ENCODE measurements at places on chromosomes 4 and X.

- DNase-seq = no peak
Observed at GRCh38 chrX:20715176-20715575, 448.5 kb upstream of the RPS6KA3 start.

DNA sequence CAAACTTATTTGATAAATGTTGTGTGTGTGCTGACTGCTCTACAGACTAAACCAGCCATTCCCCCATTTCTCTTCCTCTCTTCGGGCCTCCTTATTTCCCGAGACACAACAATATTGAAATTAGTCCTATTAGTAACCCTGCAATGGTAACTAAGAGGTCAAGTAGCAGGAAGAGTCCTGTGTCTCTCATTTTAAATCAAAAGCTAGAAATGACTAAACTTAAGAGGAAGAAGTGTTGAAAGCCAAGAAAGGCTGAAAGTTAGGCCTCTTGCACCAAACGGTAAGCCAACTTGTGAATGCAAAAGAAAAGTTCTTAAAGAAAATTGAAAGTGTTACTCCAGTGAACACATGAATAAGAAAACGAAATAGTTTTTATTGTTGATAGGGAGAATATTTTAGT, 357.8 kb upstream of the SLC7A11 start:
- DNase-seq = no peak

DNA sequence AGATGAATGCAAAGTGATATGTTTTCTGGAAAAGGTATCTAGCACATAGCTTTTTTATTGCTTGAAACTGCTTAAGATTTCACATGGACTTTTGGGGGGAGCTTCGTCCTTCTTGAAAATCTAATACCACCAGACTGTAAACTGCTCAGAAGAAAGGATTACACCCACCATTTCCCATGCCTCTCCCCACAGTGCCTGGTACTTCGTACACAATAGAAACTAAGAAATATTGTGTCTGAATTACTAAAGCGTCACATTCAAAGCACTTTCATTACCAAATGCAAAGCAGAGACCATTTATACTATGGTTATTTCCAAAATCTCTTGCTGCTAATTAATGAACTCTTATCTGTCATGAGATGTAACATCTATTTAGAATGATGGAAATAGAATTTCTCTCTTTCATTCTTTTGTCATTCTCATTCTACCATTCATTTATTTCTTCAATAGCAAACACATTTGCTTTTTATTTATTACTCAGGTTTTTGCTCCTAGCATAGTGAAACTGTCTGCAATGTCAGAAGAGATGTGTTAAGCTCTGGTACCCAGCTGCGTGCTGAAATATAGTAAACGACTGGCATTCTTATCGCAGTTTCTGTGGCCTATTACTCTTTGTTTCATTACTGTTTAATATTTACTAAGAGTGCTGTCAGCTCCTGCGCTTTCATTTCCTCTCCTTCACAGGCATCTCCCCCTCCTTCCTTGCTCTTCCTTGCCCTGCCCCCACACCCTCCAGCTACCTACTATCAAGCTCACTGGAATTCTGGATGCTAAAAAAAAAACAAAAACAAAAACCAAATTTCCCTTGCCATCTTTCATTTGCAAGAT, 51.4 kb upstream of the RAPGEF2 start:
- DNase-seq = no peak

GRCh38 chrX:119502727-119503483, 34.7 kb downstream of the SLC25A5 start:
- no peak for DNase-seq

GRCh38 chrX:38649674-38650647, 88.6 kb downstream of the TSPAN7 start:
- DNase-seq = no peak

DNA sequence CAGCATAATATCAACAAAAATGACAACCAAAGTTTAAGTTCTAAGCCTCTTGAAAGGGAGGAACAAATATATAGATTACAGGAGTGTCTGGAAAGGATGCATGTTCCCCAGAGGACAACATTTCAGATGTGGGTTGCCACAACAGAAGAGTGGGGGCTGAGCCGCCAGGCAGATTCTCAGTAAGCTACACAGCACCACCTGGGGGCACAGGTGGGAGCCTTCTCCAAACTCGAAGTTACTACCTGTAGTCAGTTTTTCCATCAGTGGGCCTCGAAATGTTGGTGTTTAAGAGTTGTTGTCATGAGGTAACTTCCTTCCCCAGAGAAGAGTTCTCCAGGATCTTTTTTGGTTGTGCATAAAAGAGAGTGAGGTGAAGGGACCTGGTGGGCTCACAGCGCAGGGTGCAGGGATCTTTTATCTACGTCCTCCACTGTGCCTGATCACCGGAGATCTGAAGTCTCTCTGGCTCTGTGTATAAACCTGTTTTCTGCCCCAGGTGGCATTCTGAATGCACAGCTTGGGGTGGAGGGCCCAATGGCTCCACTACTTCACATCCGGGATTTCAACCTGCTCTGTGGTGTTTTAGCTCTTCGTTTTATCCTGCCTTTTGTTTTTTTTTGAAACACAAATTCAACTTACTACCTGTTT, 58.4 kb upstream of the STS start:
- DNase-seq = no peak

DNA sequence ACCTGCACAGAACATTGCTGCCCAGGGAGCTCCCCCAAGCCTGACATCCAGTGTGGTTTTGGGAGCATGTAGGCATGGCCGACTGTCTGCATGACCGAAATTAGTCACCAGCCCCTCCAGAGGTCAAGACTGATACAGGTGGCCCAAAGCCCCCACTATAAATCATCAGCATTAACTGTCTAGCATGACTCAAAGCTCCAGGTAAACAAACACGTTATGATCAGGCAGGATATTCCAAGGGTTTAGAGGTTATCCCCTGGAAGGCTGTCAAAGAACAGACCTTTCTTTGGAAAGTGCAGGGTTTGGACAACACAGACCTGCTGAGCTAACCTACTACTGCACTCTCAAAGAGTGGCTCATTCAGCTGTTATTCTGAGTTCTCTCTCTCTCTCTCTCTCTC, 2.1 kb upstream of the FAM9A start:
- no peak for DNase-seq

DNA sequence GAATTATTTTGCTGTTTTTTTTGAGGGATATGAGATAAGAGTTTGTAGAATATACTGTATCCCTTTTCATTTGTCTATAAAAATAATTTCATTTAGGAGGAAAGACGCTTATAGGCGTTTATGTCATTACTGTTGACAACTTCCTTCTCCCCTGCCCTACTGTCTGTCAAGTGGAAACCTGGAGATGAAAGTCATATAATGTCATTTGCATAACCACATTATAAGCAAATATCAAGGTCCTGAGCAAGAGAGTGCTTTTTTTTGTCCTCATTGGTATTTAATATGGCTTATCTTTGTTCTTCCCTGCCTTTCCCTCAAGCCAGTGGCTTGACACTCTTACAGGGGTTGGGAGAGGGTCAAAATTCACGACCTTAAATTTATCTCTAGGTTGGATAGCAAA, 55.8 kb downstream of the LRP2BP start:
- DNase-seq = no peak

DNA sequence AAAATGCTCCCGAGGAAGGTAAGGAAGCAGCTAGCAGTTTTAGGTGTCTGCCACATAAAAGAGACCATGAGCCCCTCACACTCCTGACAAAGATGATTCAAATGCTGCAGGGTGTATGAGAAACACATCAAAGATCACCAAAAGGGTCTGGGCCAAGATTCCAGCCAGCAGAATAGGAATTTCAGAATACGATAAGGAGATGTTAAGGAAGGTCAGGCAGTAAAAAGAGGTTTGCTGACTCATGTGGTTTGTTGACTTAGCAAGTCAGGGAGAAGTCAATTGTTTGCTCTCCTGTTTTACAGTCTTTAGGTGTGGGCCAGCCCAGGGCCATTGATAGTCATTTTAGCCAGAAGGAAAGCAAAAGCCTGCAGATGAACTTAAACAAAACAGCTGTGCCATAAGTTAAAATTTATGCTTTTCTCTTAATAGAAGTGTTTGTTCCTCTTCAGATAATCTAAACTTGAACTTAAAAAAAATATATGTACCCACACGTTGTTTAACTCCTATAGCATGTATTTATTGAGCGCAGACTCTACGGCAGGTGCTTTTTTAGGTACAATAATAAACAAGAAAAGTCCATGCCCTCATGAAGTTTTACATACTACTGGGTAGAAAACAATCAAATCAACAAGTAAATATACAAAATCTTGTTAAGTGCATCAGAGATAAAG, 115.6 kb downstream of the CAMK2D start:
- DNase-seq = no peak

DNA sequence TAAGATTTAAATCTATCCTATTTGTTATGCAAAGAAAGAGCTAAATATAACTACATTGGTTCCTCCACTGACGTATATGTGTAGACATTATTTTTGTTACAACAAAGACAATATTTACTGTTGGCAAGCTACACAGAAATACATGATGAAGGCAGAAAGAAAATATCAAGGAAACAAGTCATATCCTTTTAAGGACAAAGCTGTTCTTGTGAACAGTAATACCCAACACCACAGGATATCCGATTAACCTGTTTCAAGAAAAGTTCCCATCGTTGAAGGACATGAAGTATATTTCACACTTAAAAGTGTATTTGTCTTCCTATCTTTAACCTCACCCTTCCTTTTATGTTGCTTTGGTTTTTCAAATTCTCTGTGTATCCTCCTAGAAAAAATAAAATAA, 235.8 kb upstream of the AADAT start:
- DNase-seq = no peak

GRCh38 chr4:128658214-128658631, 151.3 kb upstream of the JADE1 start:
- DNase-seq = no peak

DNA sequence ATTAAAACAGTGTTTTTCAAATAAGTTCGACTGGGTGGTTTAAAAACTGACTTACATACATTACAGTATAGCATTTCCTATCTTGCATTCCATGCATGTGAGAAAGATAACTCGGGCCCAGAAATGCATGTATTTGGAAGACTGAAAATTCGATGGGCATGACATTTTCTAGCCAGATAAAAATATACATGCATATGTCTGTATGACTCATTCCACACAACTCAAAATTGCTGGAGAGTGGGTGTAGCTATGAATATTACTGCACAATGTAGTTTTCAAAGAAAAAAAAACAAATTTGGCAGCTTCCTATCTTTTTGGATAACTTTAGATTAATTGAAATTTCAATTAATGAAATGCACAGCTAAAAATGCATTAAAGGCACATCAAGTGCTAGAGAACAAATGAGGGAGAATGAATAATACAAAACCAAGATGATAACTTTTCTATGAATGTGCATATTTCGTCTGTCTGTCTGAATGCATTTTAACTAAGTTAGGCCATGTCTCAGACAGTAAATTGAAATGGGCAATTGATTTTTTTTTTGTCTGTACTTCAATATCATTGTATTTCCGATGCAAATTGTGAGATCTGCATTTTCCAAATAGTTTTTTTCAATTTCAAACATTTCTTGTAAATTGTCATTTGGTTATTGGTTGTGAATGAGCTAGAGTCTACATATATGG, 54.5 kb upstream of the GABRA2 start:
- DNase-seq = no peak

DNA sequence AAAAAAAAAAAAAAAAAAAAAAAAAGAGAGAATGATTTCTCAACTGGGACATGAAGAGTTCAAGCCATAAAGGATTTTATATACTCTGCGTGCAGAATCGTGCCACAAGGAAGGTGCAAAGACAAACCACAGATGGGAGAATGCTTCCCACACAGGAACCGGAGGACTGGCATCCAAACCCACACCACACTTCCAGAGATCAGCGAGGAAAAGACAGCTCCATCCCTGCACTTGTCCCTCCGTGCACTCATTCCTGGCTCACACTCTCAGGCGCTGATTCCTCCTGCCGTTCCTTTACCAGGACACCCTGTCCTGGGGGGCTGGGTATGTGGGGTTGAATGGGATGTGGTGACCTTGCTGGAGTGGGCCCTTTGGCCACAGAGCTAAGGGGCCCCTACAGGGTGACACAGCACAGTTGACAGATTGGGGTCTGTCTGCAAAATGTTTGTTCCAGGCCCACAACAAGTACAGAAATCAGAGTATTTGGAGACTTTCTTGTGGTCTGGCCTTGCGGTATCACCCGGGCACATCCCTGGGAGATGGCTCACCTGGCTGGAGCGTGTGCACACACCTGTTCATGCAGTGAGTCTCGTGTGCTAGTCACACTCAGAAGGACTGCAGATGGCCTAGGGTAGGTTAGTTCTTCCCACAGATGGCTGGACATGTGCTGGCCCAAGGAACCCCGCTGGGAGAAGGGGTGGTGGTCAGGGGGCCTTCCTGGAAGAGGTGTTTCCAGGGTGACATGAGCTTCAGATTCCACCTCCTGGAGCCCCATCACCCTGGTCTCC, 55.4 kb upstream of the GPR78 start:
- no peak for DNase-seq

DNA sequence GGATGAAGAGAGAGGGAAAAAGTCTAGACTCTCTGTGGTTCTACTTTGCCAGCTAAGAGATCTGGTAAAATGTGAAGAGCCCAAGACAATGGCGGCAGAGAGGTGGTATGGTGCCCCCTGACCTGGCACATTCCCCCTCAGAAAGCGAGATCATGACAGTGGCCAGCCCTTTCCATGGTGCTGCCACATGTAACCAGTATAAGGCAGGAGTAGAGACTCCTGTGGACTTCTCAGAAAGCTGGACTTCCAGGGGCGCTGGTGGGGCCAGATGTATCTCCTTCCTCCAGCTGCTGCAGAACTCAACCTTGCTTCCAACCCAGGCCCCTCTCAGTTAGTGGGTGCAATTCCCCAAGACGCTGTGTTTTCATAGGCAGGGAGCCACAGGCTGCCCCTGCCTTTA, 9.6 kb downstream of the CTAG1A start:
- DNase-seq = no peak

DNA sequence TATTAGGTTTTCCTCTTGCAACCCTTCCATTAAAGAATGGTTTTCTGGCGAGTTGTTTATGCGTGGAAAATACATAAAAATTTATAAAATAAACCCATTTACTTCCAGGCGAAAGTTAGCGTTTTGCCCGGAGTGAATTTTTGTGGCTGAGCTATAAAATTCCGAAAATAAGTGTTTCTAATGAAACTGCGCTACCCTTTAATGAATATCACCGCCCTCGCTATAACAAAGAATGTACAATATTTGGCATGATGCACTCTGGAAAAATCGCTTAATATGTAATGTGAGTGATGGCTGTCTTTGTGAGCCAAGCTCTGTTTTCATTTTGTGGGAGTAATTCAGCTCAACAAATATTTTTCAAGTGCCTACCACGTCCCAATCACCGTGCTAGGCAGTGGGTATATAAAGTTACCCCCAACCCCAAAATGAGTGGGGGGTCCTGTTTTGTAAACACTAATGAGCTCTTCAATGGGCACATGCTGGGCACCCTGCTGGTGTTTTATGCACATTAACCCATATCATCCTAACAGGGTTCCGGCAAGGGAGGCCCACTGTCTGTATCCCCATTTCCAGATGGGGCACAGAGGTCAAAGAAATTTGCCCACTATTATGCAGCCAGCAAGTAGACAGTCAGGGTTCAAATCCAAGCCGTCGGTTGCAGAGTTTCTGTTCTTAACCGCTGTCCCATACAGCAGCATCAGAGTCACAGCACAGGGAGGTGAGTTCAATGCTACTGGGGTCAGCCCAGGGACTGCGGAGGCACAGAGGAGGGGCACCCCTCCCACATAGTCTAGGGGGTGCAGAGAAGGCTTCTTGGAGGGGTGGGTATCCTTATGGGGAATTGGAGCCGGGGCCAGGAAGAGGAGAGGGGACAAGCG, 65.7 kb upstream of the STX18 start:
- DNase-seq = no peak
